Activated CD8-positive, alpha-beta memory T cell treated with anti-CD3 and anti-CD28 coated beads, Interleukin-2, amount 10 ng/mL, durations not matched to agents 7 days and 5 days (primary cell): ENCODE measurements at places on chromosomes 11 and 22. TPM values are rescaled to one million over a fixed set of nuclear protein-coding genes. Genes with fewer than 3 reads are reported as not detected.

The GAL gene
- not detected for total RNA-seq

The ANO1 gene
- not detected for total RNA-seq

The CNTF gene
- 3.5 TPM for total RNA-seq

The TUB gene
- total RNA-seq = 0.07 TPM

The TRIM51 gene
- total RNA-seq = not detected

The NLRP10 gene
- not detected for total RNA-seq

- no peak for DNase-seq
- peaks cover 70% of the 10 kb centered on the region for H3K27me3 ChIP-seq
- H3K4me1 ChIP-seq = peaks cover 4% of the 10 kb centered on the region
- no peak overlapping the region for H3K27ac ChIP-seq
Observed at GRCh38 chr22:38455530-38456271, 702 bp upstream of the KCNJ4 start.

GRCh38 chr11:6606471-6607189 lies 3.1 kb downstream of the ILK start:
- no peak overlapping the region for H3K27ac ChIP-seq
- H3K27me3 ChIP-seq = no peaks in the 10 kb centered on the region
- peaks cover 50% of the 10 kb centered on the region for H3K36me3 ChIP-seq
- H3K4me1 ChIP-seq = peaks cover 53% of the 10 kb centered on the region
- H3K4me3 ChIP-seq = no peak overlapping the region

GRCh38 chr22:20012741-20013331 lies 3.8 kb downstream of the ARVCF start:
- no peak for DNase-seq
- H3K27ac ChIP-seq = no peak overlapping the region
- H3K27me3 ChIP-seq = peaks cover 26% of the 10 kb centered on the region
- no peaks in the 10 kb centered on the region for H3K36me3 ChIP-seq

DNA sequence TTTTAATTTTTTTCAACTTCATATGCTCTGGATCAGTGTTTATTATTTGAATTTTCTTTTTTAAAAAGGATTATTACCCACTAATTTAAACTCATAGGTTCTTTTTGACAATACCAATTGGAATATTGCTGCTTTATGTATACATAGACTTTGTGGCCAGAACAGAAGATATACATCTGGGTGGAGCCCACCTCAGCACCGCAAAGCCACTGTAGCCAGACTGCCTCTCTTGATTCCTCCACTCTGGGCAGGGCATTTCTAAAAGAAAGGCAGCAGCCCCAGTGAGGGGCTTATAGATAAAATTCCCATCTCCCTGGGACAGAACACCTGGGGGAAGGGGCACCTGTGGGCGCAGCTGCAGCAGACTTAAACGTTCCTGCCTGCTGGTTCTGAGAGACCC lies 10.6 kb upstream of the C11orf58 start:
- no peak overlapping the region for H3K4me3 ChIP-seq
- H3K27ac ChIP-seq = no peak overlapping the region
- DNase-seq = no peak
- H3K36me3 ChIP-seq = no peaks in the 10 kb centered on the region
- peaks cover 11% of the 10 kb centered on the region for H3K27me3 ChIP-seq

GRCh38 chr11:38867338-38867737 lies 2269.3 kb upstream of the RAG2 start:
- H3K27ac ChIP-seq = no peak overlapping the region
- DNase-seq = no peak
- H3K4me1 ChIP-seq = no peaks in the 10 kb centered on the region
- no peaks in the 10 kb centered on the region for H3K27me3 ChIP-seq

- peaks cover 5% of the 10 kb centered on the region for H3K4me1 ChIP-seq
- no peak overlapping the region for H3K27ac ChIP-seq
- no peak for DNase-seq
- no peaks in the 10 kb centered on the region for H3K36me3 ChIP-seq
- no peak overlapping the region for H3K4me3 ChIP-seq
Observed at GRCh38 chr11:7418061-7418460, 67.2 kb upstream of the OLFML1 start.

DNA sequence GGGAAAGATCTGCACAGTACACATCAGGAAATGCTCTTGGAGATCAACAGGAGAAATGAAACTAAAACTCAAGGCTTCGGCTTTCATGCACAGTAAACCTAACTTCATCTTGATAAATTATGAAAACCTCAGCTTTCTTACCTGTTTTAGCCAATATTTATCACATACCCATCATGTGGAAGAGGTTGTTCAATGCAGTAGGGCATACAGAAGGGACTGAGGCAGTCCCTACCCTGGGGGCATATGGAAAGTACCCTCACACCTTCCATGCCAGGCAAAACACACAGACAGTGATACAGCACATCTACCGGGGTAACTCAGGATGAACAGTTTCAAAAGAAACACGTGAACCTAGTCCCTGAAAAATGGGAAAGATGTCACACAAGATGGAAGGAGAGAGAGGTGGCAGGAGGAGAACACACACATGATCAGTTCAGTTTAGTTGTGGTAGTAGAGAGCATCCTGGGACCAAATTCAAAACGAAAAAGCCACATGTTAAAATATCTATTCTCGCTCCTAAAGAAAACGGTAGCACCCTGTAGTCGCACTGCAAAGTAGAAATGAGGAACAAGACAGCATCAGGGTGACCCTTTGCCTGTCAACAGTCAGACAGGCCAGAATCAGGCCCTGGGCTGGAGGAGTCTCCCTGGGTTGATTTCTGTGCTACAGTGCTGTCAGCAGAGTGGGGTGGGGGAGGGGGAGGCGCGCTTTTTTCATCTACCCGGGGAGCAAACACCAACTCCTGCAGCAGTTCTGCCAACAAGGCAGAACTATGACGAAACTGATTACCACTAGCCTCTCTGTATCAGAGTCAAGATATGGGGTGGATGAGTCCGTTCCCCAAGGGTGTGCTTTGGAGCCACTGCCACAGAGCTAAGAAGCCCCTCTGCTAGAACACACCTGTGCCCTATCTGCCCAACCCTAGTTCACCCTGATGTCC lies 1.3 kb downstream of the HIRA start:
- H3K4me3 ChIP-seq = peak overlapping the region; percentile 86
- H3K27ac ChIP-seq = peak overlapping the region; percentile 91
- peaks cover 42% of the 10 kb centered on the region for H3K36me3 ChIP-seq
- peak; percentile 78 for DNase-seq

DNA sequence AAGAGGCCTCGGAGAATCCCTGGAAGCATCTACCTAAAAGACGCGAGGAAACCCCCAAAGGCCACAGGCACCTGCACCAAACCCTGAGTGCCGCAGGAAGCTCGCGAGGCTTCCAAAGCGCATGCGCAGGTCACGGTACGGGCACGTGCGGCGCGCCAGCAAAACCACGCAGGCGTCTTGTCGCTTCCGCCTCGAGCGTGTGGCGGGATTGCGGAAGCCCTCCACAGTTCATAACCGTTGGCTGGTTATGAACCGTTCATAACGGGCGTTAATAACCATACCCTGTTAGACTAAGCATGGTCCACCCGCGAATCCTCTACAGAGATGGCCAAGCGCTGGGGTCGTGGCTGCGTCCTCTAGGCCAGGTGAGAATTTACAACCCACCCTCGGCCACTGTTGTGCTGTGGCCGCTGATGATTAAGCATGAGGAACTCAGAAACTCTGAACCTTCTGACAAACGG lies 46.4 kb downstream of the MORC2 start:
- peaks cover 6% of the 10 kb centered on the region for H3K36me3 ChIP-seq
- peak overlapping the region; percentile 80 for H3K27ac ChIP-seq
- H3K4me3 ChIP-seq = peak overlapping the region; percentile 68
- no peaks in the 10 kb centered on the region for H3K27me3 ChIP-seq

DNA sequence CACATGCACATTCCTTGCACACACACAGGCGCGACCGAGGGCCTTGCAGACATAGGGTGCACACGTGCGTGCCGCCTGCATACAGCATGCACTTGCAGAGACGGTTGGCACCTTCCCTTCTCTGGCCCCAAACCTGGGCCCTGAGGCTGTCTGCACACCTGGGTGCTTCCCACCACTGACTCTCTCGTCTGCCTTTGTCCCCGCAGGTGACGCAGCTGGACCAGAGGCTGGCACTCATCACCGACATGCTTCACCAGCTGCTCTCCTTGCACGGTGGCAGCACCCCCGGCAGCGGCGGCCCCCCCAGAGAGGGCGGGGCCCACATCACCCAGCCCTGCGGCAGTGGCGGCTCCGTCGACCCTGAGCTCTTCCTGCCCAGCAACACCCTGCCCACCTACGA lies 38.0 kb downstream of the CDKN1C start:
- H3K4me3 ChIP-seq = no peak overlapping the region
- no peaks in the 10 kb centered on the region for H3K36me3 ChIP-seq
- H3K27me3 ChIP-seq = no peaks in the 10 kb centered on the region
- no peaks in the 10 kb centered on the region for H3K4me1 ChIP-seq
- H3K27ac ChIP-seq = no peak overlapping the region

- no peaks in the 10 kb centered on the region for H3K27me3 ChIP-seq
- no peaks in the 10 kb centered on the region for H3K36me3 ChIP-seq
- no peaks in the 10 kb centered on the region for H3K4me1 ChIP-seq
- no peak for DNase-seq
- H3K27ac ChIP-seq = no peak overlapping the region
- no peak overlapping the region for H3K4me3 ChIP-seq
Observed at GRCh38 chr11:85423316-85423715, 203.8 kb downstream of the DLG2 start.

- no peak overlapping the region for H3K4me3 ChIP-seq
- H3K4me1 ChIP-seq = no peaks in the 10 kb centered on the region
- no peaks in the 10 kb centered on the region for H3K36me3 ChIP-seq
- DNase-seq = no peak
Observed at GRCh38 chr11:70834277-70834940, 418.0 kb downstream of the SHANK2 start.
